ENCODE measurements at places on chromosomes 2 and 18. TPM values are rescaled to one million over a fixed set of nuclear protein-coding genes. Genes with fewer than 3 reads are reported as not detected.

- DNase-seq = no peak
Observed at GRCh38 chr18:8526332-8526731, 82.9 kb upstream of the RAB12 start.

DNA sequence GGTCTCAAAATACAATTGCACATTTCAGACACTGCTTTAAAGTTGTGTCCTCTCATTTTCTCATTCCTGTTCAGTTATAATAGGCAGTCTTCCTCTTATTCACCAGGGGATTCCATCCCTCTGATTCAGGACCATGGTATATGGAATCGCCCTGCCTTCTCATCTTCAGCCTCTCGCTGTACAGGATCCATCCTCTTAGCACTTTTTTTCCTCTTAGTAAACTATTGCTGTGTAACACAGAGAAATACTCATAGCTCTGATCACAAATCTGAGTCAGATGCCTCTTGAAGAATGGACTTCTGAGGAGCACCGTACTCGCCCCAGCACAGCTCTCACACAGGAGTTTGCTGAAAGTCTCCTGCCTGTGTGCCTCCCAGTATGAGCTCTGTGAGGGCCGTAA is 11.3 kb downstream of the RMP24 start:
- DNase-seq = no peak

DNA sequence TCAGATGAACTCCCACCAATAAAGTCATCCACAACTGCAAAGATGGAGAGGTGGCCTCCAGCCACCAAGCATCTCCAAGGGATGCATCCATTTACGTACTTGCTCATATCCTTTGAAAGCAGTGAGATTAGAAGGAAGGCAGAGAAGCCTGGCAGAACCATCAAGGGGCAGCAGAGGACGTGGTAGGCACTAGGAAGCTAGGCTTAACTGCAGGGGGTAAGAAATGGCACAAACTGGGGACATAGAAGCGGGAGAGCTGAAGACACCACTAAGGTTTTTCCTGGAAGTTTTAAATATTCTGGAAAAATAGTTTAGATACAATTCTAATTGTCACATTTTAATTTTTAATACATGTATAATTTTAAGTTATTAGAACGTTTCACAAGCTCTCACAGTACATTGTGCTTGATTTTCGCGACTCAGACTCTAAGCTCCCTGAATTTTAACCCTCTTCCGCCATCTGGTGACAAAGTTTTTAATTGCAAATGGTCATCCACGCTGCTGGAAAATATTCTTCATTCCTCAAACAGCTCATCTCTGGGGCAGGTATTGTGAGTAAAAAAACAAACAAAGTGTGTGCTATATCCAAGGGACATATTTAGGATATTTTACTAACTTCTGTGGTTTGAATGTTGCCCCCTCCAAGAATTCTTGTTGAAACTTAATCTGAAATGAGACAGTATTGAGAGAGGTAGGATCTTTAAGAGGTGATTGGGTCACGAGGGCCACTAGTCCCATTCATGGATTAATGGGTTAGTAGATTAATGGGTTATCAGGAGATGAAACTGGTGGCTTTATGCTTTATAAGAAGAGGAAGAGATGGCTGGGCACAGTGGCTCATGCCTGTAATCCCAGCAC is 1.6 kb upstream of the PSTPIP2 start:
- peak; percentile 56 for DNase-seq

GRCh38 chr2:57899898-57900297 is 146.7 kb upstream of the VRK2 start:
- DNase-seq = no peak

DNA sequence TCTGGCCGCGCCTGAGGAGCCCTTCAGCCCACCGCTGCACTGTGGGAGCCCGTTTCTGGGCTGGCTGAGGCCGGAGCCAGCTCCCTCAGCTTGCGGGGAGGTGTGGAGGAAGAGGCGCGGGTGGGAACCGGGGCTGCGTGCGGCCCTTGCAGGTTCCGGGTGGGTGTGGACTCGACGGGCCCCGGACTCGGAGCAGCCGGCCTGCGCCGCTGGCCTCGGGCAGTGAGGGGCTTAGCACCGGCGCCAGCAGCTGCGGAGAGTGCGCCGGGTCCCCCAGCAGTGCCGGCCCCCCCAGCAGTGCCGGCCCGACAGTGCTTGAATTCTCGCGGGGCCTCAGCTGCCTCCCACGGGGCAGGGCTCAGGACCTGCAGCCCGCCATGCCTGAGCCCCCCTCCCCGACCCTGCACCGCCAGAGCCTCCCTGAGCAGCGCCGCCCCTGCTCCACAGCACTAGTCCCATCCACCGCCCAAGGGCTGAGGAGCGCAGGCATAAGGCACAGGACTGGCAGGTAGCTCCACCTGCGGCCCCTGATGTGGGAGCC is 534.2 kb downstream of the ZNF804A start:
- DNase-seq = no peak

- peak; percentile 7 for DNase-seq
Observed at GRCh38 chr2:165203689-165204559, at the start of gene SCN3A. TSS of gene SCN3A (minus strand) at chr2:165204050. CDS start at chr2:165176394, 27,656 bp downstream.

DNA sequence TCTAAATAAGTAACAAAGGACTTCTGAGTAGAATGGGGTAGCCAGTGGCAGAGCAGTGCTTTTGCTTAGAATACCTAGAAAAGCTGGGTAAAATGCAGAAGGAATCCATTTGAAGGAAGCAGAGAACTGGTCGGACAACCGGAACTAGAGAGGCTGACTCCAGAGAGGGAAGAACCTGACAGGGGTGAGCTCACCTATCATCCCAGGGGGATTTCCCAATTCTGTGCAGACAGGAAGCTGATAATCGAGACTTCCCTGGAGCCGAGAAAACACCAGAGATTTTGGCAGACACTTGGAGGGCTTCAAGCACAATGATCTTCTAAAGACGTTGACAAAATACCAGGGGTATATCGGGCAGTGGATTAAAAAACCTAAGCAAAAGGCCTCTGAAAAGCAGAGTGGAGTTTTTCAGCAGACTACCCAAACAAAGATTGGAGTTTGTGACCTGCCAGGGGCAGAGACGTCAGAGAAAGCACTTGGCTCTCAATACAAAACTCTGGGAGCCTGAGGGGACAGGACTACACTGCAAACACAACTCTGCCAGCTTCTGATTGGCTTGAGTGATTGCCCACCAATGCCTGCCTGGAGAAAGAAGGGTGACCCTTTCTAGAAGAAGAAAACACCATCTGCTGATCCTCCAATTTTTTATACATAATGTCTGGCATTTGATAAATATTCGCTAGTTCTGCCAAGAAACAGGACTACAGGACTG is 67.5 kb upstream of the TTN start:
- DNase-seq = no peak

- no peak for DNase-seq
Observed at GRCh38 chr2:203743441-203743981, 37.1 kb downstream of the CD28 start.

DNA sequence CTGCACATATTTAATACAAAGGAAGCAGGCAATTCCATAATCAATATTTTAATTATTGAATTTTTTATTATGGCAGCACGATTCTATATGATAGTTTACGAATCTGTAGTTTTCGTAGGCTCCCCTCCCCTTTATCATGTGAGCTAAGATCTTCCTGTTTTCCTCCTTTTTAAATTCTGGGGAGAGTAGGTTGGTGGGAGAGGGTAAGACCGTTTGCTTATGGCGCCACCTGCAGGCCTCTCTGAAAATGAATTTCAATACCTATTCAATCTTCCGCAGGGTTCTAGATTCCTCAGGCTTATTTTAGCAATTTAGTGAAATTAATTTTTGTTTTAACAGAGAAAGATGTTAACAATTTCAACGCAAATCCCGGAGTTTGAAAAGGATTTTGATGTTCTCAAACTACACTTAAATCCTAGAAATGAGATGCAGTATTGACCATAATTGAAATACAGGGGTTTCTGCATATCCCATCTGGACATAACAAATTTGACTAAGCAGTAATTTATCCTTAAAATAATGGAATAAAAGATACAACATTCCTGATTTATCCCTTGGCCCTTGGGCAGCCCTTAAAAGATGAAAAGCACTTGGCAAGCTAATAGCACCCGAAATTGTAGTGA is 12.8 kb upstream of the GBX2 start:
- DNase-seq = no peak

DNA sequence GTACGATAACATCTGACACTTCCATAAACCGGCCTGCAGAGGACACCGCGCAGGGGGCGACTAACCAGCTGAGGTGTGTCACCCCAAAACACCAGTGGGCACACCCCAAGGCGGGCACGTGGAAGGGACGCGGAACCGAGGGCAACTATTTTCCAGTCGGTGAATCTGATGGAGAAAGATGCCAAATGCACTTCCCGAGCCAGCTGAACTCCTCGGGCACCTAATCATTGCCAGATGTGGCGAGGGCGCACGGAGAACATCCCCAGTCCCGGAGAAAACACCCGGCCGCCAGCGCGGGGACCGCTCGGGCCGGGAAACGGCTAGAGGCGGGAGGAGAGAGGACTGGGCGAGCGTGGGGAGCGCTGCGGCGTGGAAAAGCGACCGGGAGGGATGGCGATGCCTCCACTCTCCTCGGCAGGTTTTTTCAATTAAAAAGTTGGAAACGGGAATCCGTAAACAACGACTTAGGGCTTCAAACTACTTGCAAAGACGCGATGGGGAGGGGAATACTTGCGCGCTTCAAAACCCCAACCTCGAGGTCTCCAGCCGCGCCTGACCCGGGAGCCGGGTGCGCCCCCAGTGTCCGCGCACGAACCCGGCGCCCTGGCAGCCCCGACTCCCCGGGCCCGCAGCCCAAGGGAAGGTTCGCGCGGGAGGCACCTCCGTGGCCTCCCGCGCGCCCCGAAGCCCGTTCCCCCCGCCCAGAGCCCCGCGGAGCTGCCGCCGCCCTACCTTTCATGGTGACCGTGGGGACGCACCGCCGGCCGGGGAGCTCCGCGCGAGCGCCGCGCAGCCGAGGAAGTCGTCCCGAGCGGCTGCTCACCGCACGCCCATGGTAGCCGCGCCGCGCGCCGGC is 497 bp downstream of the COLEC12 start:
- DNase-seq = no peak

DNA sequence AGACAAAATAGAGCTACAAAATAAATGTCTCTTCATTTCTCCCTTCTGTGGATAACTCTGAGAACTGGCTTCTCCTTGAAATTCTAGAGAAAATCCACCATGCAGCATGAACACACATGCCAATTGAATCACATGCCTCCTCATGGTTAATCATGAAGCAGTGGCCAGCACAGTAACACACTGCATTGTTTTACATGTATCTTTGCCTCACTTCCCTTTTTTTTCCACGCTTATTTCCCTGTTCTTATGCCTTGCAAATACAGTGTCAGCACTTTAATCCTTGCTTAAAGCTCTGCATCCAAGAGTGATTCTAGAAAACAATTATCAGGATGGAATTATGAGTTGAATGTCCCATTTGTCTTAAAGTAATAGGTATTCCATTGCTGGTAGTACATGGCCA is 50.3 kb upstream of the ZBTB7C start:
- no peak for DNase-seq

DNA sequence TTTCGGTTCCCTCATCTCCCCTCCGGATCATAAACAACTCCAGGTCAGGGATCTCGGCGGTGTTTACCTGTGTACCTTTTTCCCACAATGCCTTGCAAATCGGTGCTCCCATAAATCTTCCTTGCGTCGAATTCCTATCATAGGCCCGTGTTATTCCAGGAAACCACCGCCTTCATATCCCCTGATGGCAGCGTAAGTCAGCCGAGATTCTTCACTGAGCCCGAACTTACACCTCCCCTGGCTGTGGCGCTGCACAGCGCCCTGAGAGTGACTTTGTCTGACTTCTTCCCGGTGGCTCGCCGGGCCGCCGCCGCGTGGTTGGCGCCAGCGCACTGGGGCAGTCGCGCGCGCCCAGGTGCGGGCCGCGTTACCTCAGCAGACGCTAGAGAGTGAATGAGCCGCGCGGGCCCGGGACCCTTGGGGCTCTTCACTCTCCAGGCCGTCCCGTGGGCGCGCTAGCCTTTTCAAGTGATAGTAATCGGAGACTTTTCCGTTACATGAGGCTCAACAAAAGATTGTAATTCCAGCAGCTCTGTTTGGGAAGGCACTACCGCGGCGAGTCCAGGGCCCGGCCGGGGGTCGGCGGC is 101.6 kb downstream of the SPTBN1 start:
- DNase-seq = no peak

DNA sequence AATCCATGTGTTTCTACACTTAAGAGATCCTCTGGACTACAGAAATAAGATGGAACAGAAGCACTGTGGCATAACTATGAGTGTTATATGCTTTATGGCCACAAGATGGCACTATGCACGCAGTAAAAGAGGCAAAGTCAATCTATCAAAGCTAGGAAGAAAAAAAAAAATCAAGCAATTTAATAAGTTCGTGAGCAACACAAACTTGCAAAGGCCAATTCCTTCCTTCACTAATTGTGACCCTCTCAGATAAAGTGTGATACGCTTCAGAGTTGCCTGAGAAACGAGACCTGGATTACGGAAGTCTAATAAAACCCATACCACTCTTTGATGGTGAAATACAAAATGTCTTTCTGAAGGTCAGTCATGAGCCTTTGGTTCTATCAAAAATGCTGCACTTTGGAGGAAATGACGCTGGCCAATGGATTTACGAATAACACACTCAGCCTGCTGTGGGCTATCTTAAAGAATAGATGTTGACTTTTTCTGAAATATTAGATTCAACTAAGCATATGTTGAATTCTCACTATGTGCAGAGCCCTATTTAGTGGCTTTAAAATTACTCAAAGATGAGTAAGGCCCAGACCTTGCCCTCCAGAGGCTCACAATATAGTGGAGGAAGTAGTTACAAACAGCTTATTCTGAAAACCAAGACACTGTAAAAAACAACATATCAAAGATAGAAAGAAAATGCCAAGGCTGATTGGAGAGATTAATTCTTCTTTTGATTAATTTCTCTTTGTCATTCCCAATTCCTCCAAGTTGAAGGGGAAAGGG is 35.5 kb upstream of the TTR start:
- peak; percentile 37 for DNase-seq

DNA sequence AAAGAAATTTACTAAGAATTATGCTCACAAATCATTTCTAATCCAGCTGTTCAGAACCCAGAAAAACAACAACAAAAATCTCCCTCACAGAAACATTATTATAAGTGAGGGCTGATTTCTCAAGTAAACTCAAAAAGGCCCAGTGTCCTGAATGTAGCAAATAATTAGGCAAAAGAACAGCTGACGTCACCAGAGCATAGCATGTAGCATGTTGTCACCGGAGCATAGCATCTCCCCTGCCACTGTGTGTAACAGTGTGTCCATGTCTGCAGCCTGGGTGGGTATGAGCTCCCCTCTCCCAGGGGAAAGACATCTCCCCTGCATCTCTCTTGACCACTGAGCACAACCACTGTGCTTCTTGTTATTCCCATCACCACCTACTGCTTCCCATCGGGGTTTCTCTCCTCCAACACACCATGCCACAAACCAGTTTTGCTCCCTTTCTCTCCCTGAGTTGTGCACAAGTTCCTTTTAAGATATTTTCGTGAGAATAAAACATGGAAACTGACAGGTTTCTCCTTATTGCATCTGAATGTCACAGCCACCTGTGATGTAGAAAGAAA is 126.7 kb downstream of the CABYR start:
- DNase-seq = no peak

GRCh38 chr18:77078690-77079070 is 53.9 kb downstream of the MBP start:
- DNase-seq = no peak

- no peak for DNase-seq
Observed at GRCh38 chr2:180240774-180241173, 233.7 kb upstream of the CWC22 start.

- no peak for DNase-seq
Observed at GRCh38 chr2:44850016-44850415, 91.5 kb upstream of the SIX3 start.

GRCh38 chr2:47862949-47863348 is 43.3 kb downstream of the FBXO11 start:
- DNase-seq = no peak

The CLIP4 gene
- polyA plus RNA-seq = 17.6 TPM

The SEC11C gene
- 69.1 TPM for polyA plus RNA-seq

The LONRF2 gene
- 2.9 TPM for polyA plus RNA-seq

The RALB gene
- polyA plus RNA-seq = 90.9 TPM

The TMEM163 gene
- 1.4 TPM for polyA plus RNA-seq
